ENCODE measurements at places on chromosomes 1 and 21.

DNA sequence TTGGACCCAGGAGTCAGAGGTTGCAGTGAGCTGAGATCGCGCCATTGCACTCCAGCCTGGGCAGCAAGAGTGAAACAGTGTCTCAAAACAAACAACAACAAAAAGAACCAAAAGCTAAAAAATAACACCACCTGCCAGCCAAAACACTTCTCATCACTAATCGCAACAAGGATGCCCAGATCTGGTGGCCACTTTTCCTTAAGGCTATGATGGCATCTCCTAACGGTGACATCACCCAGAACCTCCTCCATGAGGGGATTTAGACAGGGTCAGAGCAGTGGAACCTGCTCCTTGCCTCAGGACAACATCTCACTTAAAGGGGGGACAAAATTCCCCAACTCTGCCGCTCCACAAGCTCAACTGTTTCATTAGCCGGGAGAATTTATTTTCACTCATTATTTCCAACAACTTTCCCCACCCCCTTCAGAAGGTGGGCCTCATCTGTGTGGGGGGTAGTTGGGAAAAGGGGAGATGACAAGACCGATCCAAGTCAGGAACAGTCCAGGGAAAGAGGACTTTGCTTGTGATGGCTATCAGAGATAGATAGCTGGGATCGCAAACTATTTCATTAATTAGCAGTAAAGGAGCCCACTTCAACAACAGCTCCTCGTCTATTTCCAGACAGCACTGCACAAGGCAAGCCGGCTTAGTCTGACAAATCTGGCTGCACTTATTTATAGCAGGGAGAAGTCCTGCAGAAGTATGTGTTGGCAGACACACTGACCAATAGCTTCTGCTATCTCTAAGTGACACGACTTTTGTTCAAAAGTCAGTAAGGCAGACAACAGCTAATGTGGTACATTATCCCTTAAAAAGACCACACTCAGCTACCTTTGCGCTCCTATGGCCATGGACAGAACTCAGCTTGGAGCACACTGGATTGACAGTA, 2.6 kb downstream of the PABPC4 start:
- no peak for DNase-seq

GRCh38 chr1:28193701-28194161, 17.2 kb upstream of the PTAFR start:
- DNase-seq = no peak

GRCh38 chr21:46051821-46052675, 45.9 kb upstream of the COL6A2 start:
- no peak for DNase-seq

DNA sequence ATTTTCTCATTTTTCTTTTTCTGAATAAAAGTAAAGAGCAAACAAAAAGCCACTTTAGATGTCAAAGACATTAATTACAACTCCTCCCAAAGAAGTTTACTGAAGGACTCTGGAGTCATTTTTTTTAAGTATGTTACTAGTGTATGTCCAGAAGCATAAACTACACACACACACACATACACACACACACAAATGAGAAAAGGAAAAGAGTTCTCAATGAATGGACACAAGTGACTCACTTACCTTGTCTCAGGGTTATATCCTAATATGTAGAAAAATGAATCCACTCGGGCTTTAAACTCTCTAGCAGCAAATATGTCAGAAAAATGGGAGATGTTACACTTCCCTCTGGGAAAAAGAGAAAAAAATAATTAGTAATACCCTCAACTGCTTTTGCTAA, 223.1 kb downstream of the SLC45A1 start:
- no peak for DNase-seq

DNA sequence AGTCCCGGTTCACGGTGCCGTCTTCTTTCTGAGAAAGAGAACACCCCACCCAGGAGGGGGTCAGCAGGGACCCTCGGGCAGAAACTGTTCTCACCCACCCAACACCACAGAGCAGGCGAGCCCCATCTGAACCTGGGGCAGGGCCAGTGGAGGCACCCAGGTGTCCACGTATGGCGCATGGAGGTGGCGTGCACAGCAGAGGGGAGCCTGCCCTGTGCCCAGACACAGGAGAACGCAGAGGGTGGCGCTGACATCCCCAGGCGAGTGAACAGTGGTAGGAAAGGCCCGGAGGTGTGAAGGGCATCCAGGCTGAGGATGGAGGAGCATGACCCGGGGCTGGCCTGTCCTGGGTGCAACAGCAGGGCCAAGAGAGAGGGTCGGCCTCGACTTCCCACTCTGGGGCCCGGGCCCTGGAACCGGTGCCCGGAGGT, 91.1 kb downstream of the STUM start:
- DNase-seq = no peak

DNA sequence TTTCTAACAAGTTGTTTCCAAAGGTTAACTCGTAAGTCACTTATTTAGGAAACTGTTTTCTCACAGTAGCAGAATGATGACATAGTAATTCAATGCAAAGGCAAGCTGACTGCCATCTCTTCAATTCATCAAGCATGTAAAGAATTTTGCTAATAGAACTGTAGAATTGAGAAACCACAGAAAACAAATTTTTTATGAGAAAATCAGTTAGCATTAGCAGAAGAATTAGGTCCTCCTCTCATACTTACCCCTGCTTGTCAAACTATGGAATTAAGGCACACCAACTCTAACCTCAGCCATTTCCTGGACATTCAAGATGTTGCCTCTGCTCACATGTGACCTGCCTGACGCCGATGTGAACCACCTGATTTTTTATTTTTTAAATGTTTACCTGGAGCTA, 115.2 kb downstream of the LRRC40 start:
- no peak for DNase-seq

DNA sequence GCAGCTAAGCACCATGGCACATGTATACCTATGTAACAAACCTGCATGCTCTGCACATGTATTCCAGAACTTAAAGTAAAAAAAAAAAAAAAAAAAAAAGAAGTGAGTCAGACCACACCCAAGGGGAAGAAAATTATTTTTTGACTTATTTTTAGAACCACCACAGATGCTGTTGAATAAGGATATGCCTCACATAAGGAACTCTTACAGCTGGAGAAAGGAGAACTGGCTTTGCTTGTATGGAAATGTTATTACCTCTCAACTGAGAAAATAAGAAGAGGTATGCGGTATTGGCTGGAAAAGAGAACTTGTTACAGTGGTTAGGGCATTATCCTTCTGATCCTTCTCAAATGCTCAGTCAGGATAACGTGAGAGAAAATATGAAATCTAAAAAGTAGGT, 27.5 kb upstream of the FCER1A start:
- DNase-seq = no peak

DNA sequence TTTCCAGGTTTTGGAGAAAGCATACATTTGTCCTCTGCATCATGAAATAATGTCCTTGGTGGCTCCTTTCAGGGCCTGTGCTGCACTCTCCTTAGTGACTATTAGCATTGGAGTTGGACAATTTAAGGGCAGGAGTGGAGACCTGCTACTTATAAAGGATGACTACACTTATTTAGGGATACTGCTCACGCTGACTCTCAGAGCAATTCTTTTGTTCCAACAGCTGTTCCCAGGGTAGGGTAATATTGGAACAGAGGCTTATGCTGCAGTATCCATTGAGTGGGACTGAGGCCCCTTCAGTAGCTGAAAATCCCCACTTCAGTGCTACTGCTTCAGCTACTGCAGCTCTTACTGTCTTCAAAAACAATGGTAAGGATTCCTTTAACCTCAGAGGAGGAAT, 84.6 kb downstream of the GPR88 start:
- DNase-seq = no peak

- DNase-seq = no peak
Observed at GRCh38 chr21:35530766-35531165, 481.7 kb upstream of the RUNX1 start.

GRCh38 chr1:2592672-2593071, 6.1 kb downstream of the PRXL2B start:
- no peak for DNase-seq

DNA sequence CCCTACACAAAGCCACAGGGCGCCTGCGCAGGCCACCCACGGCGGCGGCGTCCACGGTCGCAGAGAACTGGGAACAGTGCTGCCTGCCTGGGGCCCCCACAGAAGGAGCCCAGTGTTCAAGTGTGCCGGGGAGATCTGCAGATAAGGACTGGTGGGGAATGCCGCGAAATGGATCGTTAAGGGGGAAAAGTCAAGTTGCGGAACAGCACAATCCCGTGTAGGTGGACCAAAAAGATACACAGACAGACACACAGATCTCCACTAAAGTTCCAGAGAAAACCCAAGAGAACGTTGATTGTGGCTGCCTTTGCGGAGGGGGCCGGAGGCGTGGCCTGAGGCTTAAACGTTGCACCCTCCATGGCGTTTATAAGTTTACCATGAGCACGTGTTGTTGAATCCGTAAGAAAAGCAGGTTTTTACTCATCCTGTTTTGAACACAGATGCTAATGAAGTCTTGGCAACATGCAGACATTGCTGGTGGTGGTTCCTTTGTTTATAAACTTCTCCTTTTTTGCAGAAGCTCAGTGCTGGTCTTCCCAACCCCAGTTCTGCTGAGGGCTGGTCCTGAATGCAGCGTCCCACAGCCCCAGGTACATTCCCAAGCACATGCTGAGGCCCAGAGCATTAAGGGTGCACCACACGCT, 4.1 kb downstream of the SPATC1L start:
- DNase-seq = no peak

DNA sequence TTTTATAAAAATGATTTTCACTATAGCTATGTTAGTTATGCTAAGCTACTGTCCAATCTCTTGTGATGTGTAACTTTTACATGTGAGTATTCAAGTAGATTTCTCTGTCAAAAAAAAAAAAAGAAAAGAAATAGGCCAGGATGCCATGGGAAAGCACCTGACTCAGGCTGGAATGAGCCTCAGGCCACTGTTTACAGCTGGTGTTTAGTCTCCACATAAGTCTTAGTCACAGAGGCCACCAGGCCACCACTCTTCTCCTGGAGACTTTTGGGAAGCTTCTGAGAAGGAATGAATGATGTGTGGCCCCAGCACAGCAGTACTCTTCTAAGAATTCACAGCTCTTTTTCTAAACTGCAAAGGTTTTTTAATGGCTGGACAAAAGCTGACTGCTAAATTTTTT, 48.9 kb downstream of the CHML start:
- DNase-seq = no peak

GRCh38 chr1:19219451-19219850, 9.4 kb upstream of the UBR4 start:
- no peak for DNase-seq

DNA sequence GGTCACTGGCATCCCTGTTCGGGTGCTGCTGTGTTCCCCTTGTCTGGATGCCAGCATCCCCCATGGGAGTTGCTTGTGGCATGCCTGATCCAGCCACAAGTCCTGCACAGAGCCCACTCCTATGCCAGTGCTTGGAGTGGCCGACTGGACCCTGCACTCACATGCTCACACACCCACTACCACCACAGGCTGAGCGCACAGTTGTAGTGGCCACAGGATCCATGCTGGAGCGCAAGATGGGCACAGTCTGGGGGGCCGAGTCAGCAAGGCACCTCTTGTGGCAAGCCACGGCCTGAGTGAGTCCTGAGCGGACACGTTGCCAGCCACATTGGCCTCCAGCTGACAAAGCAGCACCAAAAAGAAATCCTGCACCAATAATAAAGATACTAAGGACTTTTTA, 661.6 kb upstream of the TMPRSS15 start:
- DNase-seq = no peak

GRCh38 chr1:85172684-85173337, 28.0 kb downstream of the SYDE2 start:
- DNase-seq = no peak

DNA sequence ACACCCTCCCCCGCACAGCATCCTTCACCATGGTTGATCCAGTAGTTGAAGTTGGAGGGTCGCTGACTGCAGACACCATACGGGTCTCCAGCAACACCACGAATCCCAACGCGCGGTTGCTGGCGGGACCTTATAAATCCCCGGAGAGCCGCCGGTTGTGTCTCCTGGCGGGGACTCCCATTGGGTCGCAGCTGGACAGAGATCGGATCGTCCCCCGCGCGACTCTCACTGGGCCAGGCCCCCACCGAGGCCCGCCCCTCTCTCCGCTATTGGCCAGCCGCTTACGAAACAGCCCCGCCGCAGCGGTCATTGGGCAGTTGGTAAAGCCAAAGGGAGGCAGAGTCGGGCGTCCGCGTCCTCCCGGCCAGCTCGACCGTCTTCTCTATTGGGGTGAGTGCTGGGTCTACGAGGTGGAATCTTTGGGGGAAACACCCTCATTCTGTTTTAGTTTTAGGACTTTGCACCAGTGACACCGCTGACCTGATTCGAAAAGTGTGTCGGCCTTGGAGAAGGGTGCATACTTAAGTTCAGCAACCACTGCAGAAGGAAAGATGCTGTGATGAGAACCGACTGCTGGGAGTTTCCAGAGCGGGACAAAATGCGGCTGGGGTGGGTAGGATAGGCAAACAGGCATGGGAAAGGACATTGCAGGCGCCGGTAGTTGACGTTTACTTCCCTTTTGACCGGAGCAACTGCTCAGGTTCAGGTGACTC, 27.4 kb downstream of the RABIF start:
- peak; percentile 95 for DNase-seq

DNA sequence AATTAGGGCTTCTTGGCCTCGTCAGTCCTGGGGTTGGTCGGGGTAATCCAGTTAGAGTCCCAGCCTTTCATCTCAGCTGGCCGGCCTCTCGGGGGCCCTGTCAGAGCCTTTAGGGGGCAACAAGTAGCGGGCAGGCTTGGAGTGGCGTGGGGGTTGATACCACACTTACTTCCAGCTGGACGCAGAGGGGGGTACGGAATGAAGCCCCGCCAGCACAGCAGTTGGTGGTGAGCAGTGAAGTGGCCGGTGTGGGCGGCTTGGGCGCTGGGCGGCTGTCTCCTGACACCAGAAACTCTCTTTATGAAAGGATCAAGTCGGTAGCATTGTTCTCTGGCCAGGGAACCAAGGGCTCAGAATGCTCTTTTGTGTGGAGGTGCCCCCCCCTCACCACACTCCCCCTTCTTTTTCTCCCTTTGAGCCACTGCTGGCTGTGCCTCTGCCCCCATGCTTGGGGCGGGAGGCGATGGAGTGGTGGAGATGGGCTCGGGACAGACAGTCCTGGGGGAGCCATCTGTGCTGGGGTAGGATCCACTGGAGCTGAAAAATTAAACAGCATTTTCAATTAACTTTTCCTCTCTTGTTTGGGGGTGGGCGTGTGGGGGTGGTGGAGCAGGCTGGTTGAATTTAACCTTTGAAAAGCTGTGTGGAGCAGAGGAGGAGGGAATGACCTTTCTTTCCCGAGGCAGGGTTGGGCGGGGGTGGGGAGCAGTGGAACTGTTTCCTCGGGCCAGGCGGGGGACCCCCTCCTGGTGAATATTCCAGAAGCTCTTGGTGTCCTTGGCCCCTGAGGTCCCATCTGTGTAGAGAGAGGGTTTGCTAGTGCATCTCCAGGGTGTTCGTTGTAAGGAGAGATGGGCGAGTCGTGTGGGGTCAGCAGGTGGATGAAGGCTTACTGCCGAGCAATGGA, 102.7 kb downstream of the RNF220 start:
- DNase-seq = no peak

GRCh38 chr1:207052911-207053769, at the start of gene PFKFB2:
Gene PFKFB2 (plus strand): TSS chr1:207053275. CDS start chr1:207054718, 1,443 bp downstream.
- peak; percentile 100 for DNase-seq

GRCh38 chr1:245332513-245332912, 177.7 kb downstream of the KIF26B start:
- no peak for DNase-seq

DNA sequence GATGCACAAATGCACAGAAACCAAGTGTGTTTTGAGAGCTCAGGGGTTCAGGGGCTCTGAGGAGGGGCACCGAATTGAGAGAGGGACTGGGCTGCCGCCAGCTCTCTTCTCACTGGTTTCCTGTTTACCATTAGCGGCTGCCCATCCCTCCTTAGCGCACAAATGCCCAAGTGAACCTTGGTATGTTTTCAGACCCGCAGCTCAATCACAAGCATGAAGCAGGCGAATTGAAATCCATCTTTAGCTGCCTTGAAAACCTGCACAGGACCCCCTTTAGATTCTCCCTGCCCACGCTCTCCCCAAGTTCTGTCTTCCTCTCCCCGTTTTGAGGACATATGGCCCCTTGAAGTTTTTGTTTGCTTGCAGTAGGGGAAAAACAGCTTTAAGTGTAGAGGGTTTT, 61.1 kb upstream of the ACOT11 start:
- DNase-seq = no peak
